ENCODE measurements at places on chromosomes 13 and 19.

DNA sequence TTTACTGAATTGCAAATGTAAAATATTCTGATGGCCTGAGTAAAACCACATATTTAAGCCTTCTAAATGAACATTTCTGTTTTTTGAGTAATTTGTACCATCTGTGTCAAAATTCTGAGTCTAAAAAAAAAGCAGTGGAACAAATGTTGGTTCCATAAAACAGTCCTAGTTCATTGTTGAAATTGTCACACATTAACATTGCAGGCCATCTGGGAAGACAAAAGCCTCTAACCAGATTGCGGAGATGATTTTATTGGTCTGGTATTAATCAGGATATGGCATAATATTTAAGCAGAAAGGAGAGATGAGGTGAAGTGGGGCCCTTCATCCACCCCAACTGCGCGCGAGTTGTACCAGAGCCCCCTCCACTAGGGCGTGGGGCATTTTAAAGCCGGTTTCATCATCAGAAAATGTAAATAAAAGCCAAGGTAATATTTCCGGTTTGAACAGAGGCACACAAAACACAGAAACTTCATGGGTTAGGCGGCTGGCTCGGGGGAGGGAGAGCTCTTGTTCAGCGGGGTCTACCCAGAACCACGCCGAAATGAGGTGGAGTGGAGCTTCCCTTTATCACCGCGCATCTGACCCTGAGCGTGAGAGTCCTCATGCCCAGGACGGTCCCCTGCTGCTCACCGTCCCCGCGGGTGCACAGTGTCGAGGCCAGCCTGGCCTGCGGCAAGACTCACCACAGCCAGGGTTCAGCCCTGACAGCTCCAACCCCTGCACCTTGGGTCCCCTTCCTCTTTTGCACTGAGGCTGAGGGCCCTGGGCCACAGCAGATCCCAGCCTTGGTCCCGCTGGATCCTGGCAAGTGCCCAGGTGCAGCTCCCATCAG lies 169.2 kb downstream of the URI1 start:
- no peak for DNase-seq

- no peak for DNase-seq
These were observed 13.1 kb upstream of the WTIP start for GRCh38 chr19:34468409-34468808.

GRCh38 chr19:11190501-11190900 lies 6.8 kb downstream of the KANK2 start:
- no peak for DNase-seq

GRCh38 chr19:4556597-4557127 lies 2.8 kb downstream of the SEMA6B start:
- peak; percentile 83 for DNase-seq

DNA sequence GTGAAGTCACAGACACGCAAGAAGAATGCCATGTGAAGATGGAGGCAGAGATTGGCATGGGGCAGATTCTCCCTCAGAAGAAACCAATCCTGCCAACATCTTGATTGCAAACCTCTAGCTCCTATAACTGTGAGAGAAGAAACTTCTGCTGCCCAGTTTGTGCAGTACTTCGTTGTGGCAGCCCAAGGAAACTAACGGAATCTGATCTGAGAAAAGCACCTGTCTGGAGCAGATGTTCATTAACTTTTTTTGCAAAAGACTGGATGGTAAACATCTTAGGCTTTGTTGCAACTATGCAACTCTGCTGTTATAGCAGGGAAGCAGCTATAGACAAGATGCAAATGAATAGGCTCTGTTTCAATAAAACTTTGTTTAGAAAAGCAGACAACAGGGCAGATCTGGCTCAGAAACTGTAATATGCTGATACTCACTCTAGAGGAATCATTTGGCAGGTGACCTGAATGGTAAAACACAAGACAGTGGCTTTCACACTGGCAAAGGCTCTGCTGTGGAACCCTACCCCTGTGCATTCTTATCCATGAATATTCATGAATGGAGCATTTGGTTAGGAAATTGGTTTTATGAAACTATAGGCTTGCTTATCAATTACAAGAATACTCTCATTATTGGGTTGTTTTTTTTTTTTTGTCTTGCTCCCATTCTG lies 25.3 kb upstream of the CPB2 start:
- no peak for DNase-seq

DNA sequence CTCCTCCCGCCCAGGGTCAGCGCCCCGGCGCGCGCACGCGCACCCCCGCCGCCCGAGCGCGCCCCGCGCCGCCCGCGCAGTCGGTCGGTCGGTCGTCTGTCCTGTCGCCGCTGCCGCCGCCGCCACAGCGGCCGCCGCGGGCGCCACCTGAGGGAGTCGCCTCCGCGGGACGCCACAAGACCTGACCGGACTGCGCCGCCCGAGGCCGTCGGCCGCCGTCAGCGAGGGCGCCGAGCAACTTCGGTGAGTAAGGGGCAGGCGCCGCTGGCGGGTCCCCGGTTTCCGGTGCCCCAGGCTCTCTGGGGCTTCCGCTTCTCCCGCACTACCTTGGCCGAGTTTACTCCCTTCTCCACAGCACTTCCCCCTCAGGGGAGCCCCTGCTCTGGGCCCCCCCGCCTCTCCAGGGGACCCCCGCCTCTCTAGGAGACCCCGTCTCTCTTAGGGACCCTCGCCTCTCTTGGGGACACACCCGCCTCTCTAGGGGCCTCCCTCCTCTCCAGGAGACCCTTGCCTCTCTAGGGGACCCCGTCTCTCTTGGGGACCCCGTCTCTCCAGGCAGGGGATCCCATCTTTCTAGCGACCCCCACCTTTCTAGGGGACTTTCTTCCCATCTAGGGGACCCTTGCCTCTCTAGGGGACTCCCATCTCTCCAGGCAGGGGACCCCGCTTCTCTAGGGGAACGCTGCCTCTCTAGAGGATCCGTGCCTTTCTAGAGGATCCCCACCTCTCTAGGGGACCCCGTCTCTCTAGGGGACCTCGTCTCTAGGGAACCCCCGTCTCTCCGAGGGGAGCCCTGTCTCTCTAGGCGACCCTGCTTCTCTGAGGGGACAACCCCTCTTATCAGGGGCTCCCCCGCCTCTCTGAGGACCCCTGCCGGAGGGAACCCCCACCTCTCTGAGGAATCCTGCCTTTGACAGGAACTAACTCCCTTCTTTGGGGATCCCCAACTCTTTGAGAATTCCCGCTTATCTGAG lies 19.3 kb upstream of the GATAD2A start:
- DNase-seq: no peak

DNA sequence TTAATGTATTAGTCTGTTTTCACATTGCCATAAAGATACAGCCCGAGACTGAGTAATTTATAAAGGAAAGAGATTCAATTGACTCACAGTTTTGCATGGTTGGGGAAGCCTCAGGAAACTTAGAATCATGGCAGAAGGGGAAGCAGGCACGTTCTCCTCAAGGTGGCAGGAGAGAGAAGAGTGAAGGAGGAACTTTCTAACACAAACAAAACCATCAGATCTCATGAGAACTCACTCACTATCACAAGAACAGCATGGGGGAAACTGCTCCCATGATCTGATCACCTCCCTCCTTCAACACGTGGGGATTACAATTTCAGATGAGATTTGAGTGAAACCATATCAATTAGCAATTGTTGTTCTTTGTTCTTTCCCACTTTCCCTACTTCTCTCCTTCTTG lies 689.0 kb upstream of the SLITRK1 start:
- DNase-seq: no peak

GRCh38 chr13:86760620-86761019 lies 910.6 kb upstream of the SLITRK5 start:
- no peak for DNase-seq

DNA sequence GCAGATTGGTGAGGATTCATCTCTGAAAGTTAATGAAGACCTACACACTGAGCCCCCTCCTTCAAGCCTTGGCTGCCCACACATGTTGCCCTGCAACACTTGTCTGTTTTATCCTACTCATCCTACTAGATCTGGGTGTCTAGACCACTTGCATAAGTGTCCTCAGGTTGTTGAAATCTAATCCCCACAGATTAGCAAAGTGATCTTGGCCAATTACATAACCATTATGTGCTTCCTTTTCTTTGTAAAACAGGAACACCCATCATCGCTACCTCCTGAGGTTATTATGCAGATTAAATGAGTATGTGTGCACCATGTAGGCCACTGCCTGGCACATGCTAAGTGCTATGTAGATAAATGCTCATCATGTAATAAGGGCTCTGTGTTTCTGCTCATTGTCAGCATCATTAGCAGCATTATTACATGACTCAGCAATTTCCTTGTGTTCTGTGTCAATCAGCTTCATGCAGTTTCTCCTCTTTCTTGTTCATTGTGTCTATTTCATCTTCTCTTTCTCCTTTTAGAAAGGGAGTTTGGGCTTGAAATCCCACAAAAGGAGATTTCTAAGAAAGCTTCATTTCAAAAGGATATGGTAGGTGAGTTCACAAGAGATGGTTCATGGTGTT lies 15.1 kb downstream of the ZNF175 start:
- DNase-seq: no peak

GRCh38 chr13:36431204-36432105 lies 840 bp upstream of the CCNA1 start:
- peak; percentile 64 for DNase-seq

GRCh38 chr19:30682146-30682998 lies 310.2 kb downstream of the ZNF536 start:
- DNase-seq: no peak

- no peak for DNase-seq
These were observed 36.8 kb downstream of the RAB20 start for GRCh38 chr13:110524541-110525257.

DNA sequence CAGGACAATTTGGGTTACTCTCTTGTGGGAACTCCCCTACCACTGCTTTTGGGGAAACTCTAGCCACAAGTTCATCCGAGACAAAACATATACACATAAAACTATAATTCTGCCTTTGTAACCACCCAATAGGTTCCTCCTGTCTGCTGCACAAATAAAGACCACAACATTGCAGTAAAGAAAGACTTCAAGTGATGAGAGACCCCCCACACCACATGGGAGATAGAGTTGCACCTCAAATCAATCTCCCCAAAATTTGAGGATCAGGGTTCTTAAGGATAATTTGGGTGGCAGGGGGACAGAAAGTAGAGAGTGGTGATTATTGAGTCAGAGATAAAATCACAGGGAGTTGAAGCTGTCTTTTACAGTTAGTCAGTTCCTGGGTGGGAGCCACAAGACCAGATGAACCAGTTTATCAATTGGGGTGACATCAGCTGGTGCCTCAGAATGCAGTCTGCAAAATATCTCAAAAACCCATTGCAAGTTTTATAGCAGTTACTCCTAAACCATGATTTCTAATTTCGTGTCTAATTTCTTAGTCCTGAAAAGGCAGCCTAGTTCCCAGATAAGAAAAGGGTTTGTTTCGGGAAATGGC lies 1348.5 kb downstream of the PCDH9 start:
- DNase-seq: no peak

GRCh38 chr19:20259615-20260014 lies 92.6 kb downstream of the ZNF486 start:
- DNase-seq: no peak

- no peak for DNase-seq
These were observed 13.3 kb upstream of the ACP7 start for GRCh38 chr19:39070888-39071287.

GRCh38 chr13:97422118-97423054 lies 11.6 kb upstream of the RAP2A start:
- DNase-seq: no peak

- no peak for DNase-seq
These were observed 59.6 kb downstream of the NUFIP1 start for GRCh38 chr13:44929692-44930091.

DNA sequence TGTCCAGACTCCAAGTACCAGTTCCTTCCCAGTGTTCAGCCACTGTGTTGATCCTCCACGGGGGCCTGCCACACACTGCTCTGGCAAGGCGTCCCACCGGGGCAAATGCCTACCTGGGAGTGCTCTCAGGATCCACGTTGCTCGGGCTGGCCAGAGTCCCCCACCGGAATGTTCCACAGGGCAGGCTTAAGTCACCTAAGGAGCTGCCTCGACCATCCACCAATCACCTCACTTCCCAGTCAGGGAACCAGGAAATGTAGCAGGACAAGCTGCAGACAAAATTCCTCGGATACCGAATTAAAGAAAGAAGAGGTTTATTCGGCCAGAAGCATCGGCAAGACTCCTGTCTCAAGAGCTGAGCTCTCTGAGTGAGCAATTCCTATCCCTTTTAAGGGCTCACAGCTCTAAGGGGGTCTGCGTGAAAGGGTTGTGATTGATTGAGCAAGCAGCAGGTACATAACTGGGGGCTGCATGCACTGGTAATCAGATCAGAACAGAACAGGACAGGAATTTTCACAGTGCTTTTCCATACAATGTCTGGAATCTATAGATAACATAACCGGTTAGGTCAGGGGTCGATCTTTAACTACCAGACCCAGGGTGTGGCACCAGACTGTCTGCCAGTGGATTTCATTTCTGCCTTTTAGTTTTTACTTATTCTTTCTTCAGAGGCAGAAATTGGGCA lies 56.9 kb upstream of the EDNRB start:
- DNase-seq: no peak

DNA sequence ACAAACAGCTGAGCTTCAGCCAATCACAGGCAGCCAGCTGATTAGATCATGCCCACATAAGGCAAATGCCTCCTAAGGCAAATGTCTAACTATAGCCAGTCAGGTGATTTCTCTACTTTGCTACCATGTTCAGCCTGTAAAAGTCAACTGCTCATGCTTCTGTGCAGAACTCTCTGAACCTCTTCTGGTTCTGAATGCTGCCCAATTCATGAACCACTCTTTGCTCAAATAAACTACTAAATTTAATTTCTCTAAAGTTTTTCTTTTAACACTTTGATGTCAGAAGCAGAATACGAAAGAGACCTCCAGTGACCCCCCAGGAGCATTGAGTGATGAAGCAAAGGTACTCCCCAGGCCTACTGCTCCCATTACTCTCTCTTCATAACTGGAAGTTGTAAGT lies 240.7 kb upstream of the IPO5 start:
- DNase-seq: no peak

GRCh38 chr19:12938779-12939601 lies 581 bp downstream of the CALR start:
- DNase-seq: no peak

DNA sequence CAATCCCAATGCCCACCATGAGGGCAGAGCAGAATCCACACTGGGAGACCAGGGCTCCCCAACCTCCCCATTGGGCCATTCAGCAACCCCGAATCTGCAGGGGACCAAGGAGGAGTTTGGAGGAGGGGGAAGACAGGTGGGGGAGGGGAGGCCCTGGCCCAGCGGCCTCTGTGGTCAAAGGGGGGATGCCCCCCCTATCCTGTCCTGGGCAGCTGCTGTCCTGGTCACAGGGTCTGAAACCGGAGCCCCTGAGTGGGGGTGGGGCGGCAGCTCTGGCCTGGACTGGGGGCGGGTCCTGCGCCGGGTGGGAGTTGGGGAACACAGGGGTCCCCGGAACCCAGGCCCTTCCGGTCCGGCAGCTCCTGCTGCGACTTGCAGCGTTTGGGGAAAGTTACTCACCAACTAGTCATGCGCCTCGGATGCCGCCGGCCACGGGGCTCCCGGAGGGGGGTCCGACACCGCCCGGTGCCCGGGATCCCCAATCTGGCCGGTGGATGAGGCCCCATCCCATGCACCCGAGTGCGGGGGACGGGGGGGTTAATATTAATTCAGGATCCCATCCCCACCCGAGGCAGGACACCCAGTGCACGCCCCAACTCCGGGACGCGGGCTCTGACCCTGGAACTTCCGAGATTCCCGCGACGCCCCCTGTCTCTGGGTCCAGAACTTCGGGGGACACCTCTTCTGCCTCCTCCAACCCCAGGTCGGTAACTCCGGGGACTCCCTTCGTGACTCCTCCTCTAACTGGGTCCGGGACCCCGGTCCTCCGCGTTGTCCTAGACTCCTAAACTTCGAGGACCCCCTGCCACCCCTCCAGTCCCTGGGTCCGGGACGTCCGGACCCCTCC lies 872 bp downstream of the HOMER3 start:
- DNase-seq: no peak

Data from D341Med (cell line).